ENCODE measurements at places on chromosomes 5 and 9. TPM values are rescaled to one million over a fixed set of nuclear protein-coding genes. Genes with fewer than 3 reads are reported as not detected.

DNA sequence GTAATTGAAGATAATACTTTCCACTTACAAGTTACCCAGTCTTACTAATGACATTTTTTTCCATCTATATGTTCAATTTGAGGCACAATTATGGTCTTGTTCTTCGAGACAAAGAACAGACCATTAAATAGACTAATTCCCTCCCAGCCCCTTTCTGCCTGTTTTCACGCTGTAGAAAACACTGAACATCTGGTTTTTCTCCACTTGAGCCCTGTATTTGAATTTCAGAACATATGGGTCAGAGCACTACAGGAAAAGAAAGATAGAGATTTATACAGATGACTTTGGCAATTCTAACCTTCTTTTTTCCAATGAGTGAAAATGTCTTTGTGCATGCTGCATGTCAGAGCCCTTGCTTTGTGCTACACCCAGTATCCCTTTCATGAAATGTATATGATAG, 506.9 kb downstream of the LRRC70 start:
- DNase-seq = no peak

- DNase-seq = no peak
These were observed 4.5 kb upstream of the IL7R start for GRCh38 chr5:35852084-35852734.

UNC13B gene
- total RNA-seq = 52.1 TPM

DNA sequence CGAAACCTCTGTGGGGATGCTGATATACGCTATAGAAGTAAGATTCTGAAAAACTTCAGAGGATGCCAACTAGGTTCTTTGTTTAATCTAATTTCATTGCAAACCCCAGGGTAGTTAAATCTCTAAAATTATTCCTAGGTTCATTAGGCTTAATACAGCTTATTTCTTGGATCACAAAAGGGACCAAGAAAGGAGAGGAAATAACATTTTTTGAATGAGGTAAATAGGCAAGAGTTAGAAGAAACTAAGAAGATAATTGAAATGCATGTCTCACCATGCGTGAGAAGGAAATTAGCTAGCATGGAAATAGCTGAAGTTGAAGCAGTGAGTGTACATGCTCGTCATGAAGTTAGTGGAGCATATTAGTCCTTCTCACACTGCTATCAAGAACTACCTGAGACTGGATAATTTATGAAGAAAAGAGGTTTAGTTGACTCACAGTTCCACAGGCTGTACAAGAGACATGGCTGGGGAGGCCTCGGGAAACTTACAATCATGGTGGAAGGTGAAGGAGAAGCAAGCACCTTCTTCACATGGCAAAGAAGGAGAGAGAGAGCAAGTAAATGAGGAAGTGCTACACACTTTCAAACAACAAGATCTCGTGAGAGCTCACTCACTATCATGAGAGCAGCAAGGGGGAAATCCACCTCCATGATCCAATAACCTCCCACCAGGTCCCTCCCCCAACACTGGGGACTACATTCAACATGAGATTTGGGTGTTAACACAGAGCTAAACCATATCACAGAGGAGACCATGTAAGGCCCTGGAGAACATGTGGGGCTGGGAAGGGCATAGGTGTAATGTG, 125.1 kb upstream of the OSMR start:
- no peak for DNase-seq

GRCh38 chr9:129626079-129626624, at the start of gene NTMT1:
Gene NTMT1, plus strand, starts transcription at chr9:129626163. Its CDS starts 6,541 bp downstream, at chr9:129632704.
- DNase-seq = peak; percentile 85

NUTM2G gene
- 1.6 TPM for total RNA-seq

GRCh38 chr5:132663771-132664695, 6.1 kb downstream of the IL13 start:
- DNase-seq = no peak

ALDOB gene
- total RNA-seq = not detected

MLLT3 gene
- 14.8 TPM for total RNA-seq

DNA sequence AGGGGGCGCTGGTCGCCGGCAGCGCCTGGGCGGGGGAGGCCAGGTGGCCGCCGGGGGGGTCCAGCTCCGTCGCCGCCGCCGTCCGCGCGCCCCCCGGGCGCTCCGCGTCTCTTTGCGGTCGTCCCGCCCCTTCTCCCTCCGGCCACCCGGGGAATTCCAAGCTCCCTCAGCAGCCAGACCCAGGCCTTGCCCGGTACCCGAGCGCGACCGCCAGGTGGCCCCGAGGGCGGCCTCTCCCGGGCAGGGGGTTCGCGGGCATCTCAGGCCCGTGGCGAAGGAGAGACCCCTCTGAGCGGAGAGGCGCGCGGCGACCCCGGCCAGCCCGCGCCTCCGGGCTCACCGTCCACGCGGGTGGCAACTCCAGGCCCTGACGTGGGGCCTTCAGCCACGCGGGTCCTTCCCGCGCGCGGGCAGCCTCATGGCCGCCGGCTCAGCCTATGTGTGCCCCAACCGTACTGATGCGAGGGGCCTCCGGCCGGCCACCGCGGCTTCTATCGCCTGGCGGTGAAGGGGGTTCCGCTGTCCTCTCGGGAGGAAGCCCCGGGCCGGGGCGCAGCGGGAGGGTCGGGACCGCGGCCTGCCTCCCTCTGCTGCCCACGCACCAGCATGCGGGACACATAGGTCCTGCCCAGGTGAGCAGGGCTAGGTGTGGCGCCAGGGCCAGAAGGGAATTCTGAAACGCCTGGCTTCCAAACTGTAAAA, 529 bp upstream of the NRARP start:
- peak; percentile 84 for DNase-seq

CYLC2 gene
- total RNA-seq = not detected

- no peak for DNase-seq
These were observed 30.3 kb downstream of the DIMT1 start for GRCh38 chr5:62373382-62373781.

- DNase-seq = no peak
These were observed 130.5 kb upstream of the CPEB4 start for GRCh38 chr5:173757403-173758209.

GRCh38 chr5:3999929-4000328, 404.3 kb downstream of the IRX1 start:
- no peak for DNase-seq

GRCh38 chr5:24368115-24368514, 276.7 kb downstream of the CDH10 start:
- peak; percentile 16 for DNase-seq

SLC25A2 gene
- not detected for total RNA-seq

DNA sequence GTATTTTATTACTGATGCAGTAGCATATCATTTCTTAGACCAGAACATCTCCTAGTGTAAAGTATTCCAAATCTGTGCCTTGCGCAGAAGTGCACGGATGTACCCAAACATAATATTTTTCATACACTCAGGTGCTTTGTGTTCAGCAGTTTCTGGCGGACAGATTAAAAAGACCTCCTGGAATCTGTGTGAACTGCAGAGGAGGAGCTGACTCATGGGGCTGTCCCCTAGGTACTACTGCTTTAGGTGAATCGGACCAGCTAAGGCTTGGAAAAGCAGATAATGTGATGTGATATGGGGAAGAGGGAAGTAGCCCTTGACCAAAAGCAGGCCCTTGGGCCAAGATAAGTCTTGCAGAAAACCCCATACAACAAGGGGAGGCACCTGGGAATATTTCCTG, 310.1 kb downstream of the PLK2 start:
- no peak for DNase-seq

DNA sequence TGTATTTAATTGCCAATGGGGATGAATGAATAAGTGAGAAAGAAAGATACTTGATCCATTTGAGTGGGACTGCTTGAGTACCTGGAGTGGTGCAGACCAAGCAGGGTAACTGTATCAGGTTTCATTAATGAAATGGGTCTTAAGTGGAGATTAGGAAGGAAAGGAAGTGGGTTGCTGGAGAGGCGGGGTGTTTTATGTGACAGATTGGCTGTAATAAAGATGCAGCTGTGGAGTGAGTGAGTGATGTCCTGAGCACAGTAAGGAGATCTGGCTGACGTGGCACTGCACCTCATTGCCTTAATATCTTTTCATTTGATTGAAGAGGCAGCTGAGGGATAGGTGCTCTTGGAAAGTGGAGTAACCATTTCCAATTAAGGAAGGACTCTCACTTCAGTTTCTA, 161.0 kb upstream of the CCDC152 start:
- DNase-seq = peak; percentile 6

LCN1 gene
- total RNA-seq = not detected

GRCh38 chr5:132779961-132780360, 2.9 kb upstream of the SEPTIN8 start:
- no peak for DNase-seq

DNA sequence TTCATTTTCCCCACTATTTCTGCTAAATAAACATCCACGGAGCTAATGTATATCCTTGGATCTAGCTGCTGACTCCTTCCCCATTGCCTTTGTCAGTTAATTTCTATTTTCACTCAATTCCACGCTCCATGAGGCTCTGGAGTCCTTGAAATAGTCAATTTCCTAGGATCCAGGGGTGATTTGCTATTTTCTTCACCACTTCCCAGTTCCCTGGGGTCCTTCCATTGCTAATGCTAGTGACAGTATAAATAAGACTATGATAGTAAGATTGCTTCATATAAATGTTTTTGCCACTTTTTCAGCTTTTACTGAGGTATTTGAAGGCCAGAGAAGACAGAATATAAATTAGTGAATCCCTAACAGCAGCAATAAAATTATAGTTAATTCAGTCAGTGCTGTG, 13.1 kb downstream of the TSSK1B start:
- no peak for DNase-seq

DNA sequence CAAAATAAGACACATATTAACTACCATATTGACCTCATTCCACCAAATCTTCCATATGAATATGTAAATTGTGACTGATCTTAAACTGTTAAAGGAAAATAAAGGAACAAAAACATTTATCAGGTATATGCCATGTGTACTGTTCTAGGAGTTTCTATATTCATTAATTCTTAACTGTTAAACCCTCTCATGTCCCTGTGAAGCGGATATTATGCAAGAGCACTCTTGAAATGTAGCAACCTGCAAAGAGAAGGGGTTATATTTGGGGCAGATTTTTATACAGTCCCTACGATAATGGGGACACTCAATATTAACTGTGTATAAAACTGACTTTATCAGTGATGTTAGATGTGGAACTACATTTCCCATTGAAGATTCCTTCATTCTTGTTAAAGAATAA, 184.9 kb upstream of the OR13F1 start:
- DNase-seq = no peak

GRCh38 chr9:116152941-116153764, 438 bp upstream of the PAPPA start:
- DNase-seq = peak; percentile 87

DNA sequence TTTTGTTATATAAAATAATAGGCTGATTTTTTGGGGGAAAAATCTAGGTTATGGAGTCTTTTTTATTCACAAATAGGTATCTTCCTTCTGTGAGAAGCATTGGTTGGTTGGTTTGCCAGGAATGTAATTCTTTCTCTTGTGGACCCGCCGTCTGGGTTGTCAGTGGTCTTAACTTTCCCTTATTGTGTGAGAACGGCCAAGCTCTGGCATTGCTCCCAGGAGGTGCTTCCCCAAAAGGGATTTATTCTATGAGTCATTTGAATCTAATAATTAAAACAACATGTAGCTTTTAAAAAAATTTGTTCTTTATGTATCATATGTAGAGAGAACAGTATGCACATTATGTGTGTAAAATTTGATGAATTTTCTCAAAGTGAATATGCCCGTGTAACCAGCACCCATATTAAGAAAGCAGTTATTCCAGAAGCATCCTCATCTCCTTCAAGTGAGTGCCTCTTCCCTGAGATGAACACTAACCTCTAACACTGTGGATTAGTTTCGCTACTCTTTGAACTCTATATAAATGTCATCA, 114.4 kb downstream of the MAST4 start:
- no peak for DNase-seq

CER1 gene
- 2.4 TPM for total RNA-seq

DNA sequence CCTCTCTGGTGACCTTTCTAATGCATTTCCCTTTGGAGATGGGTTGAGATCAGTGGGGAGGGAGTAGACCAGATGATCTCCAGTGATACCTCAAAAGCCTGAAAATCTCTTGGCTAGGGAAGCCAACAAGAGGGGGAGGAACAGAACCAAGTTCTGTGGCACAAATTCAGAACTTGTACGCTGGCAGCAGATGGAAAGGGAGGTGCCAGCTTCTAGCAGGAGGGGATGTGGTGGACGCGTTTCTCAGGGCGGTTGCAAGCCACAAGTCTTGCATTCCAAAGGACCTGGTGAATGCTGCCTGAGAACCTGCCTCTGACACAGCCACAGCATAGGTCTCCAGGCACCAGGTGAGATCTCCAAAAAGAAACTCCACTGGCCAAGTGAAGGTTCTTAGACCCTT, 13.4 kb downstream of the SLIT3 start:
- DNase-seq = no peak

DNA sequence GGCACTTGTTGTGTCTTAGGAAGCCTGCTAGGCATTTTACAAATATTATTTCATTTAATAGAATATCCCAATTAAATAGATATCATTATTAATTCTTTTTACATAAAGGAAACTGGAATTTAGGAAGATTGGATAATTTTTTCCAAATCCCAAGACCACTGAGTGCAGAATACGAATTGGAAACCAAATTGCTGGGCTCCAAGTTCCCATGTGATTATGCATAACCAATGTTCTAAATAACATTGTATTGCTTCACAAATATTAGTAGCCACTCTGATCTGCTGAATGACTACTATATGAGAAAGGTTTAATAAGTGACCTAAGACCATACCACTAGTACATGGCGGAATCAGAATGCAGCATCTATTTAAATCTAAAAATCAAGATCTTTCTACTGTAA, 57.7 kb downstream of the ALDH1A1 start:
- no peak for DNase-seq

DNA sequence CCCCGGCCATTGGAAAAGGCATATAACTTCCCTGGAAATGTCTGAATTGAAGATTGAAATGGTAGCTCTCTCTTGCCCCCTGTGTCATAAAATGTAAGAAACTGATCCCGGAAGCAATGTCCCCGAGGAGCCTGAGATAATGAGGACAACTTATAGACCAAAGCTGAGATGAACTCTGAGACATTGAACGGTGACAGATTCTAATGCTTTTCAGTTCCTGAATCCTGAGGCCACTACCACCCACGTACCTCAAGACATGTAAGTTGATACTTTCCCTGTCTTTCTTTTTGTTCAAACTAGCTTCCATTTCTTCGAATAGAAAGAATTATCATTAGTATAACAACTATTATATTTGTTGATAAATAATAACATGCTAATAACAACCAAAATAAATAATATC, 51.0 kb downstream of the KIF4B start:
- no peak for DNase-seq

DNA sequence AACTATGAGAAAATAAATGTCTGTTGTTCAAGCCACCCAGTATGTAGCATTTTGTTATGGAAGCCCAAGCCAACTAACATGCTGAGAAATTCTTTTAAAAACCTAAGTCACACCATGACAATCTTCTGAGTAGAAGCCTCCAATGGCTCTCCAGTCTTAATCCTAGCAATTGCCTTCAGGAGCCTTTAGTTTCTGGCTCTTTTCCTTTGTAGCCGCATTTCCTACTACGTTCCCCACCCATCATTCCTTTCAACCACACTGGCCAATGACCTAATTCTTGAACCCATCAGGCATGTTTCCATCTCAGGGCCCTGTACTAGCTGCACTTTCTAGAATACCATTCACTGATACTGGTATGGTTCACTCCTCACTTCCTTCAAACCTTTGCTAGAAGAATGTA, 2.1 kb upstream of the MRPS30 start:
- DNase-seq = no peak

GFI1B gene
- total RNA-seq = 1.0 TPM
